Fibroblast of lung (primary cell): ENCODE measurements at places on chromosomes 12 and 14.

DNA sequence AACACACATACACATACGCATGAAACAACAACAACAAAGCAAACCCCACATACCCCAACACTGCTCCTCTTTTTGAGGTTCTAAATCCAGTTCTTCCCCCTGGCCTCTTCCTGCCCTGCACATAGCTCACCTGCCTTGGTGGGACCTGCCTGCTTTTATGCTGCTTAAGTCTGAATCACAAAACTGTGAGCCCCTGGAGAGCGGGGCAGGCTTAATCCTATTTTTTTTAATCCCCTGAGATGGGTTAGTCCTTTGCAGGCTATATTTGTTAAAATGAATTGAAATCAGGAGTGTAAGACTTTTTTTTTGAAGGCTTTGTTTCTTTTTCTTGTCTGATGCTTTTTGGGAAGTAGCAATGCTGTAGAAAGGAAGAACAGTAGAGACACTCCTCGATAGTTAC lies 84.6 kb upstream of the MAX start:
- DNase-seq, result no peak

GRCh38 chr12:26691234-26691970 lies 141.6 kb downstream of the ITPR2 start:
- DNase-seq, result peak; percentile 99

DNA sequence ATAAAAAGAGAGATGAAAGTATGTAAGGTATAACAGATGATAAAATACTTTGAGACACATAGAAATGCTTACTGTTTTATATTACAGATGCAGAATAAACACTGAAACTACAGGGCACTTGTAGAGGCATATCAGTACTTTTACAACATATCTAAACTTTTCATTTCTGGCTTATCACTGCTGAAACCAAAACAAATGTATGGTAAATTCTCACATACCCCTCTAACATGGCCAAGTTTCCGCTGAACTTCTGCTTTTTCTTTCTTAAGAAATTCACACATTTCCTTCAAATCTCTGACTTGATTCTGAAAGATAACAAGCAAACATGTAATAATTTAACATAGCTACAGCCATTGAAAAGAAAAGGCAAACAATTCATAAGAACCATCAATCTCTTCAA lies 33.3 kb upstream of the C12orf50 start:
- DNase-seq, result no peak

GRCh38 chr12:87405918-87406317 lies 623.3 kb downstream of the C12orf50 start:
- peak; percentile 27 for DNase-seq

GRCh38 chr14:76826122-76826521 lies at the start of gene LRRC74A:
LRRC74A (plus strand) TSS chr14:76826408; CDS start chr14:76826698, 290 bp downstream.
- no peak for DNase-seq

- DNase-seq, result no peak
Measured at GRCh38 chr14:68495101-68496039, 297.5 kb downstream of the ZFP36L1 start.

DNA sequence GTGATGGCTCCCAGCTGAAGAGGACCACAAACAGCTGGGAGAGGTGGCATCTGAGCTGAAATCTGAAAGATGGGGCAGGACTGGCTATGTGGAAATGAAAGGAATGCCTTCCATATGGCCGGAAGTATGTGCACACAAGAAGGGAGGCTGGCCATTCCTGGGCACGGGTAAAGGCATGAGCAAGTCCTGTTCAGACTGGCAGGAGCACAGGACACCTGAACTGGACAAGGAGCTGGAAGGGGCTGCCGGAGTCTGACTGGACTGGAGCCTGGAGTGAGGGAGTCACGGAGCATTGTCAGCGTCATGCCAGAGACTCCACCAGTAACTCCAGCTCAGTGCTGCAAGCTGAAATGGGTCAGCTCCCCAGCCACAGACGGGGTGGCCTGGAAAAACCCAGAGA lies 11.9 kb upstream of the TC2N start:
- DNase-seq, result no peak

DNA sequence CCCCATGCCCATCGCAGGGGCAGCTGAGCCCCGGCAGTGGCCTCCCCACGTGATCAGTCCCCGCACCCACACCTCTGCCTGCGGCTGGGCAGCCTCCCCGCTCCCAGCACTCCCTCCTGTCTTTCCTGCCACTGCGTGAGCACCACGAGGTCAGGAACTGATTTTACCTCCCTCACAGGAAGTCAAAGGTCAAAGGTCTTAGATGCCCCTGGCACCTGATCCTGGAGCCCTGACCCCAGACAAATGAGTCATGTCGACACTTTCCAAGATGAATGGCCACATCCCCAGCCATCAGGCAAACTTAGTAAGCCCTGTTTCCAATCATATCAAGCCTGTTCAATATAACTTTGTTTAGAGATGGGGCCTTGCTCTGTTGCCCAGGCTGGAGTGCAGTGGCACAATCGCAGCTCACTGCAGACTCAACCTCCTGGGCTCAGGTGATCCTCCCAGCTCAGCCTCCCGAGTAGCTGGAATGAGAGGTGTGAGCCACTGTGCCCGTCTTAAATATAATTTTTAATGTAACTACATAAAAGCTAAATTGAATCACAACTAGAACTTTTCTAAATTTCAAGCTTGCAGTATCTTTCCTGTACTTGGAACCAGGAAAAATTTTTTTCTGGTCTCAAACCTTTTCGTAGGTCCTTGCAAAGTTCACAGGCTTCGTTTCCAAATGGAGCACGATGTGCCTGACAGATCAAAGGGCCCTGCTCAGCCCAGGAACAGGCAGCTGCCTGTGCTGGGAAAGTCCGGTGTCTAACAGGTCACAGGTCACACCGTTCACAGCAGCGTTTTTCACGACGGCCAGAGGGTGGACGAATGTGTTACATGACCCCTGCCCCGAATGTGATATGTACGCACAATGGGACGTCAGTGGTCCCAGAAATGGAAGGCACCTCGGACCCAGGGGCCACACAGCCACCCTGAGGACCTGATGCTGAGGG lies 1.9 kb downstream of the LRCOL1 start:
- no peak for DNase-seq

GRCh38 chr12:102950107-102950949 lies 7.1 kb upstream of the ASCL1 start:
- DNase-seq, result no peak

GRCh38 chr12:56631790-56632700 lies 1.9 kb upstream of the BAZ2A start:
- DNase-seq, result peak; percentile 31

GRCh38 chr14:76900682-76901081 lies 74.5 kb downstream of the LRRC74A start:
- DNase-seq, result no peak

GRCh38 chr14:41297576-41298327 lies 308.9 kb upstream of the LRFN5 start:
- no peak for DNase-seq

DNA sequence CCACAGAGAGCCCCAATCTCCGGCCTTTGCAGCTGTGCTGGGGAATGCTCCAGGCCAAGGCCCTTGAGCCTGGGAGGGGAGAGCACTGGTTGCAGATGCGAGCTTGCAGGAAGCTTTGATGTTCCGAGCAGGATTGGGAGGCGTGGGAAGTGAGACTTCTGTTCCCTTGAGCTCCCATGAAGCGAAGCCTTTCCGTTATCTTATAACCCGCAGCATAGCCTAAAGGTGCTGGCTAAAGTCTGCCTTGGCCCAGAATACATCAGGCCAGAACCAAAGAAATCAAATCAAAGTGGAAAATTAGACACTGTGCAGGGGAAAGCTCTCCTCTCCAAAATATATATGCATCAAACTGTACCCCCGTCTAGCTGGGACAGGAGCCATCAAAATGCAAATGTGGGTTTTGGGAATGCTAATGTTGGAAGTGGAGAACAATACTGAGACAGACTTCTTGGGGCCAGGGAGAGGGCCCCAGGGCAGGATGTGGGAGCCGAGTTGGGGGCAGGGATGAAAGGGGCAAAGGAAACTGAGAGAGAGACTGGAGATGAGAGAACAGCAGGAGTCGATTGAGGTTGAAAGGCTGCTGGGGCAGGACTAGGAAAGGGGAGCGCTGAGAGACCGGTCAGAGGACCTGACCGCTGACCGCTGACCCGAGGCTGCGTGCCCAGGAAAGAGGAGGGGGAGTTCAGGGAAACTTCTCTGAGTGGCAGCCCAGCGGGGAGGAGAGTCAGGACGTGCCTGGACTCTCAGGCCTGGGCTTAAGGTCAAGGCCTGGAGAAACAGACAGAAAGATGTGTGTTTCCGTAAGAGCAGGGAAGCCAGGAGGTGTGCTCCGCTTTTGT lies 152.2 kb upstream of the PARP11 start:
- DNase-seq, result no peak

DNA sequence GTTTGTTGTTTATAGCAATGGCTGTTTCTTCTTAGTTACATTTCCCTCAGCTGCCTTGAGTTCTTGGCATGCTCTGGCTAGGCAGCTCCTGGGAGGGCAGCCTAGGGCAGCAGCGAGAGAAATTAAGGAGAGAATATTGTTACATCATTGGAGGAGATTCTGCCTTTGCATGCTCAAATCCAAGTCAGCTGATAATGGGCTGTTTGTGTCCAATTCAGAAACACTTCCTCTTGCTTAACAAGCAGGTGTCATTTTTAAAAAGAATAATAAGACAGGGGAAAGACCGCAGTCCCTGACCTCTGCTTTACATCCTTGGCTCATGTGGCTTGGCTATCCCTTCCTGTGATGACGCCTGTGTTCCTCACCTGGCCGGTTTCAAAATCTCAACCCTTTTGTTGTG lies 76.9 kb downstream of the ESR2 start:
- no peak for DNase-seq

DNA sequence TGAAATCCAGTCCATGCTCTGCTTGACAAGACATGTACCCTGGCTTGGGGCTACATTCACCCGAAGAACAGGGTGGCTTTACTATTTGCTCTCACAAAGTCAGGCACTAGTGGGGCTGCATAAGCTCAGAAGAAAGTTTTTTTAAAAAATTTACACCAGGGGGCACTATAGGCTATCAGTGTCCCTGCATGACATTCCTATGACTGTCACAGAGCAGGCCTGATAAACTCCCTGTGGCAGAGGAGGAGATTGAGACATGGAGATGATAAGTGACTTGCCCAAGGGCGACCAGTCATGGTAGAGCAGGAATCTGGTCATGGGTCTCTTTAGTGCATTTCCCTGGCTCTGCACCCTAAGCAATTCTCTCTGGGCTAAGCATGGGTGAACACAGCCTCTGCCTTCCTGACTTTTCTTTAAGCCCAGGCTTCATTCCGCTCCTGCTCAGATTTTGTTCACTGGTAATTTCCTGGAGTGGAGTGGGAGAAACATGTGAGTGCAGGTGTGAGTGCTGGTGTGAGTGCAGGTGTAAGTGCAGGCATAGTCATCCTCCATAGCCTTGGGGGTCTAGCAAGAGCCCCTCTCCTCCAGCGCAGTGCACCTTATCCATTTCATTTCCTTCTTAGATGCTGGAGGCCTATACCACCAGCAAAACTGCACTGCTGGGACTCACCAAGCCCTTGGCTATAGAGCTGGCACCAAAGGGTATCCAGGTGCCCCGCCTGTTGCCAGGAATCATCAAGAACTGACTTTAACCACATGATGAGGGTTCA lies 91.6 kb downstream of the DHRS2 start:
- peak; percentile 27 for DNase-seq

DNA sequence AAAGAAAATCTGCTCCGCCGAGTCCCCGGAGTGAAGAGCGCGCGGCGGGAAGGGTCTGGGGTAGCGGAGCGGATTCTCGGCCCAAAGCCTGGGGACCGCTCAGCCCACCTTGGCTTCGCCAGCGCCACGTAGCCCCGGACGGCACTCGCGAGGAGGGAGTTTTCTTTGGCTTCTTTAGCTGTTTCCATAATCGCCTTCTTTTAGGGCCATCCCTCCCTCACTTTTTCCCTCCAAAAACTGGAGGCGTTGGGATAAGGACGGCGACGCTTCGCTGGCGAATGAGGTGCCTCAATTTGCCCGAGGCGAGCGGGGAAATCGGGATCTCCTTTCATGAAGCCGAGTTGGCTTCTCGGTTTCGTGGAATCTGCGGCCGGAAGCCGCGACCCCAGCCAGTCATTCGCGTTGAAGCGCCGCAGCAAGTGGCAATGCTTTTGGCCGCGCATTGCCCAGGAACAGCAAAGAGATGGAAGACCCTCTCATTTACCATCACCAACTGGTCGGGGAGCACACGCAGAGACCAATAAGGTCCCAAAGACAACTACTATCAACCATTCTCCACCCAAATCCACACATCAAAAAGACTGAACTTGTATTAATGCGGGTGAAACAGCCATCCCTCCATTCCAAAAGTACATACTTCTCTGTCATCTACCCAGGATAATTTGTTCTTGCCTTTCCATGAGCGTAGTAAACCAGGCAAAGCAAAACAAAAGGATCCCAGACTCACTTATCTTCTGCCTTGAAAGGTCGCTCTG lies 8.4 kb upstream of the SIX1 start:
- DNase-seq, result peak; percentile 43

DNA sequence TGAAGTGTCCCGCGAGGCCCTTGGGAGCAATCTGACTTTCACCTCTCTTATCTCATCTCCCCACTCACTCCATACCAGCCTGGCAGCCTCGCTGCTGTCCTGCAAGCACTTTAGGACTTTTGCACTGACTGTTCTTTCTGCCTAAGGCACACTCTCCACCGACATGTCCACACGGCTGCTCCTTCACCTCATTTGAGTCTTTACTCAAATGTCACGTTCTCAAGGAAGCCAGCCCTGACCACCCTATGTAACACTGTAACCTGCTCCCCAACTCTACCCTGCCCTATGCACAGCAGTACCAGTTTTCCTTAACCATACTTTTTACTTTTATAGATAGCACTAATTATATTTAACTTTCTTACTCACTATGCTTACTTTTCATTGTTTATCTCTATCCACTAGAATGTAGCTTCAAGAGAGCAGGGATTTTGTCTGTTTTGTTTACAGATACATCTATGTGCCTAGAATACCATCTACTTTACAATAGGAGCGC lies 32.0 kb downstream of the PRKD1 start:
- no peak for DNase-seq

- DNase-seq, result no peak
Measured at GRCh38 chr12:111033281-111034082, 113.1 kb upstream of the MYL2 start.

DNA sequence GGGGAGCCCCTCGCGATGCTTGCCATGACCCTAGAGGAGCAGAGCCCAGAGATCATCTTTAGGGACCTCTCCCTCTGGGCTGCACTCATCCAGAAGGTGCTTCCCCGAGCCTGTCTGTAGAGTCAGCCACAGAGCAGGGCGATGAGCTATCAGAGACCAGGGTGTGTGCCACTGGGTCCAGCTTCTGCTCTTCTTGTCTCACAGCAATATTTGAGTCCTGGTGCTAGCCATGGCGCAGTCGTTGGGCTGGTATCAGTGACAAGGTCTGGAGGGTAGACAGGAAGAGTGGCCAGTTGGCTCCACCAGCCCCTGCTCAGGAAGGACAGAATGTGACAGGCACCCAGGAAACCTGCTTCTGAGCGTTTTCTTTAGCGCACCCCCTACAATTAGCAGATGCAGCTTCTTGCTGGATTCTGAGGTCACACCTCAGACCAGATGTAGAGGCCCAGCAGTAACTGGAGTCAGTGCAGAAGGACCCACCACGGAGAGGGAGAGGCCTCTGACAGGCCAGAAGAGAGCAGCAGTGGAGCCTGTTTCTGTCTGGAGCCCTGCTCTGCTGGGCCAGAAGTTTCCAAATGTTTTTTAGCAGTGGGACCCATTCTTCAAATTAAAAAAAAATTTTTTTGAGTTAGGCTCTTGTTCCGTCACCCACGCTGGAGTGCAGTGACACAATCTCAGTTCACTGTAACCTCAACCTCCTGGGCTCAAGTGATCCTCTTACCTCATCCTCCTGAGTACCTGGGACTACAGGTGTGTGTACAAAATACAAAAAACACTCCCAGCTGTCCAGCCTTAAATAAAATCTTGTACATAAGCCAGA lies 23.7 kb downstream of the ANKRD9 start:
- DNase-seq, result no peak
